ENCODE measurements at places on chromosomes 11 and 22.

- DNase-seq: no peak
Observed at GRCh38 chr22:29435236-29436136, 2.9 kb upstream of the RFPL1 start.

DNA sequence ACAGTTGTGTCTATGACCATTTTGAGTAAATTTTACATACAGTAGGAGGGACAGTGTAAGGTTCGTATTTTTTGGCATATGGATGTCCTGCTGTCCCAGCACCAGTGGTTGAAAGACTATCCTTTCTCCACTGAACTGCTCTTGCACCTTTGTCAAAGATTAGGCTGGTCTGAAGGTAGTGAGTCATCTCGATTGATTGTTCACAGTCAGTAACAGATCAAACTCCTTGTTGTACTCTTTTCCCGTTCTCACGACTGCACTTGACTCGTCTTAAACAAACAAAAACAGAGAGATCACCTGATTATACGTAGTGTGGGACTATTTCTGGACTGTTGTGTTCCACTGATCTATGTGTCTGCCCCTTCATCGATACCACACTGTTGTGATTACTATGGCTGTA lies 77.1 kb downstream of the DGCR2 start:
- DNase-seq: no peak

GRCh38 chr11:11826260-11826659 lies 15.5 kb upstream of the USP47 start:
- no peak for DNase-seq

DNA sequence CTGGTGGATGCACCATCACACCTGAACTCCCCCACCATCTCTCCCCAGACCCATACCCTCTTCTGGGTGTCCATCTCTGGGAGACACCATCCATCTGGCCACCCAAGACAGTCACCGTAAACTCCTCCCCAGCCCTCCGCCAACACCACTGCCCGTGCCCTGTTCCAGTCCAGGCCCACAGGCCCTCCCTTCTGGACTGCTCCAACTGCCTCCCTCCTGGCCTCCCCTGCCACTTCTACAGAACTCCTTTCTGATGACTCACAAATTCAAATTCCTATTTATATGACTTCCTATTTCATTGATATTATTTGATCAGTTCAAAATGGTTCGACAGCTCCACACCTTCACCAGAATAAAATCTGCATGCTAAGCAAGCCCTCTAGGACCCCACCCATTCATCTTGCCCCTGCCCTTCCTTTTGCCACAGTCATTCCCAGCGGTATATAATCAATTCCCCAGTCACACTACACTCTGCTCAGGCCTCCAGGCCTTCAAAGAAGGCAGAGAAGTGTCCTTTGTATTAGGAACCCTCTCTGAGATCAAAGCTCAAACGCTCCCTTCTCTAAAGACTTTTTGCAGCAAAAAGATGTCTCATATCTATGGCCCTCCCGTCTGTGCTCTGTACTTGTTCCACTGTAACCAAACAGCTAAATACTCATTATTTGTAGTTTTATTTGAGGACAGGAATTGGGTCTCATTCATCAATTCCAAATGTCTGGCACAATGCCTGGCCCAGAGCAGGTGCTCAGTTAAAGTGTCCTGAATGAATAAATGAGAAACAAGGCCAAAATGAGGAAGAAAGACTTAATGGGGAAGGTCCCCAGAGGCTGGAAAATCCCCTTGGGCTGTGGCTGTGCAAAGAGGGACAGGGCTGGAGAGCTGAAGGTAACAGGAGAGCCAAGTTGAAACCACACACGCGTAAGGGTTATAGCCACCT lies 29.0 kb downstream of the MYH9 start:
- DNase-seq: no peak

DNA sequence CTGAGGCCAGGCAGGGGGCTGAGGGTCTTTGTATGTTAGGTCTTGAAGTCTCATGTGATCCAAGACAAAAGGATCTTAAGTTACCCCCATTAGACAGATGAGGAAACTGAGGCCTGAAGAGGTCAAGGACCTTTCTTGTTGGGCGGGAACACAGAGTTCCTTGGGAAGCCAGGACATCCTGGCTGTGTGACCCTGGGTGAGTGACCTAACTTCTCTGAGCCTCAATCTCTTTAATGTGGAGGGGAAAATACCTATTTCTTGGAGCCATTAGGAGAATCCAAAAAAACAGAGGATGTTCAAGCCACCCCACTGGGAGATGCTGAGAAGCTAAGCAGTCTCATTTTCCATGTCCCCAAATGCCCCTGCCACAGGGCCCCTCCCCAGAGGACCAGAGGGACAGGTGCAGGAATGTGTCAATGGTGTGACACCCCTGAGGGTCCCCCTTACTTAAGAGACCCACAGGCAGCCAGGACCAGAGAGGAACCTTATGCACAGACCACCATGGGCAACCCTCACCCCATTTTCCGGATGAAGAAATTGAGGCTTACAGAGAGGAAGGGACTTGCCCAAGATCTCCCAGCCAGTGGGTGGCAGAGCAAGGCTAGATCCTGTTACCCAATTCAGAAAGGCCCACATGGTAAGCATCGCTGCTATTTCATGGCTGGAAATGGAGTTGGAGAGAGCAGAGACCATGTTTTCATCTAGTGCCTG lies 8.0 kb downstream of the RAC2 start:
- DNase-seq: no peak
